Activated T-helper 2 cell treated with anti-CD3 and anti-CD28 coated beads, Interferon-gamma antibody, Interleukin-2, Interleukin-4, amounts not matched to agents 10 μg/mL and 5 μg/mL and 100 μg/mL, durations not matched to agents 14 hours and 24 hours and 36 hours (primary cell): ENCODE measurements at places on chromosomes 13 and 19.
A peak's percentile ranks its signal among the peaks of the same experiment; 100 is the strongest.

GRCh38 chr19:8512115-8512967 is 1.6 kb downstream of the ZNF414 start:
- H3K27ac ChIP-seq, result peak overlapping the region; percentile 71
- H3K4me3 ChIP-seq, result peak overlapping the region; percentile 69
- H3K36me3 ChIP-seq, result peaks cover 17% of the 10 kb centered on the region
- H3K4me1 ChIP-seq, result peaks cover 25% of the 10 kb centered on the region

- H3K4me1 ChIP-seq, result peaks cover 21% of the 10 kb centered on the region
- no peak for DNase-seq
- H3K36me3 ChIP-seq, result peaks cover 2% of the 10 kb centered on the region
Observed at GRCh38 chr19:6087074-6087571, 23.2 kb downstream of the RFX2 start.

GRCh38 chr19:55032170-55032800 is 5.8 kb downstream of the GP6 start:
- no peak overlapping the region for H3K4me3 ChIP-seq
- no peak overlapping the region for H3K27ac ChIP-seq
- no peaks in the 10 kb centered on the region for H3K4me1 ChIP-seq
- no peak for DNase-seq
- H3K36me3 ChIP-seq, result no peaks in the 10 kb centered on the region

GRCh38 chr19:7415163-7415856 is 66.6 kb downstream of the ARHGEF18 start:
- H3K36me3 ChIP-seq, result peaks cover 31% of the 10 kb centered on the region
- H3K27me3 ChIP-seq, result no peaks in the 10 kb centered on the region
- peaks cover 10% of the 10 kb centered on the region for H3K4me1 ChIP-seq
- no peak overlapping the region for H3K27ac ChIP-seq
- DNase-seq, result no peak

GRCh38 chr13:76725211-76725610 is 161.0 kb downstream of the KCTD12 start:
- no peak for DNase-seq
- H3K36me3 ChIP-seq, result no peaks in the 10 kb centered on the region
- no peaks in the 10 kb centered on the region for H3K27me3 ChIP-seq
- H3K4me1 ChIP-seq, result no peaks in the 10 kb centered on the region

- H3K27ac ChIP-seq, result no peak overlapping the region
- no peaks in the 10 kb centered on the region for H3K4me1 ChIP-seq
- DNase-seq, result no peak
- no peak overlapping the region for H3K4me3 ChIP-seq
- no peaks in the 10 kb centered on the region for H3K36me3 ChIP-seq
Observed at GRCh38 chr19:41698746-41699230, 9.6 kb upstream of the CEACAM5 start.

GRCh38 chr13:101157261-101157660 is 259.0 kb downstream of the NALCN start:
- no peaks in the 10 kb centered on the region for H3K4me1 ChIP-seq
- DNase-seq, result no peak
- H3K27ac ChIP-seq, result no peak overlapping the region
- H3K27me3 ChIP-seq, result peaks cover 5% of the 10 kb centered on the region

- DNase-seq, result no peak
- no peaks in the 10 kb centered on the region for H3K27me3 ChIP-seq
- H3K4me3 ChIP-seq, result no peak overlapping the region
- H3K36me3 ChIP-seq, result no peaks in the 10 kb centered on the region
- no peaks in the 10 kb centered on the region for H3K4me1 ChIP-seq
- no peak overlapping the region for H3K27ac ChIP-seq
Observed at GRCh38 chr13:22846551-22846950, 334.2 kb upstream of the SGCG start.

GRCh38 chr13:110523838-110524540 is 37.5 kb downstream of the RAB20 start:
- H3K4me3 ChIP-seq, result no peak overlapping the region
- H3K4me1 ChIP-seq, result peaks cover 8% of the 10 kb centered on the region
- H3K27ac ChIP-seq, result no peak overlapping the region
- DNase-seq, result no peak
- no peaks in the 10 kb centered on the region for H3K36me3 ChIP-seq
